Fibroblast of skin of left biceps (primary cell): ENCODE measurements at places on chromosomes 1 and 21.

DNA sequence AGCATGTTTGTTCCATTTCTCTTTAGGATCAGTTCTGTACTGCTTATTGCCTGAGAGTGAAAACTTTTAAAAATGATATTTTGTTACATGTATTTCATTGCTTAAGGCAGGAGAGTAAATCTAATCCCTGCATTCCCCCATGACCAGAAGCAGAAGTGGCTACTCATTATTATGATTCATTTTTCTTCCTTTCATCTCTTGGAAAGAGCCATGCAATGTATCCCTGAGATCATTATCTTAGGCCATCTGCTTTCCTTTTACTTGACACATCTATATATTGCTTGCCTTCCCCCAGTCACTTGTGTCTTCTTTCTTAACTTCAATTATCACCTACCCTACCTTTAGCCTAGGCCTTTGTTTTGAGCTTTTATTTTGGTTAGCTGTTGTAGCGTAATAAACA lies 430.4 kb upstream of the CHRM3 start:
- no peak for DNase-seq

- DNase-seq, result no peak
Measured at GRCh38 chr1:210650403-210650802, 321.7 kb downstream of the HHAT start.

GRCh38 chr1:155976062-155976912 lies 2.1 kb downstream of the ARHGEF2 start:
- peak; percentile 64 for DNase-seq

- no peak for DNase-seq
Measured at GRCh38 chr1:23801338-23801748, 789 bp upstream of the GALE start.

- DNase-seq, result no peak
Measured at GRCh38 chr1:225930566-225930965, 6.5 kb upstream of the PYCR2 start.

DNA sequence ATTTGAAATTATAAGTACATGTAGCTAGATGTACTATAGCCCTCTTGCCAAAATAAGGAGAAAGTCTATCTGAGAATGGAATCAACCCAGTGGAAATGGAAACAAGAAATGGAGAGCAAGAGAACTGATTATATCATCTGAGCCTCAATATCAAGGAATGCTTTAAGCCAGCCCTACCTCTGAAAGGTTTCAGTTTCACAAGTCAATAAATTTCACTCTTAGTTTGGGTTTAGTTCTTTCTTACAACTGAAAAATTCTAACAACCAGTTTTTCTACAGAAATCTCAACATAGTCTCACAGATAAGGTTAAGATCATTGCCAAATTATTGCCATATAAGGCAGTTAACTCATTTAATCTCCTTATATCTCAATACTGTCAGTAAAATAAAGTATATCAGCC lies 80.0 kb downstream of the EPS15 start:
- DNase-seq, result no peak

- DNase-seq, result no peak
Measured at GRCh38 chr1:5740865-5741860, 251.1 kb downstream of the NPHP4 start.

GRCh38 chr1:86191958-86192357 lies 35.4 kb upstream of the COL24A1 start:
- no peak for DNase-seq

- no peak for DNase-seq
Measured at GRCh38 chr1:235702412-235702811, 52.8 kb upstream of the GNG4 start.

GRCh38 chr1:239247285-239247684 lies 139.1 kb upstream of the CHRM3 start:
- DNase-seq, result no peak

GRCh38 chr1:26288311-26288941 lies 8.5 kb downstream of the SH3BGRL3 start:
- DNase-seq, result no peak

- DNase-seq, result no peak
Measured at GRCh38 chr1:209875515-209875914, 47.7 kb downstream of the UTP25 start.
